Activated effector memory CD4-positive, alpha-beta T cell treated with anti-CD3 and anti-CD28 coated beads, Interleukin-2, amount 50 U/mL, for 16 hours (primary cell): ENCODE measurements at places on chromosomes 2 and 18.

DNA sequence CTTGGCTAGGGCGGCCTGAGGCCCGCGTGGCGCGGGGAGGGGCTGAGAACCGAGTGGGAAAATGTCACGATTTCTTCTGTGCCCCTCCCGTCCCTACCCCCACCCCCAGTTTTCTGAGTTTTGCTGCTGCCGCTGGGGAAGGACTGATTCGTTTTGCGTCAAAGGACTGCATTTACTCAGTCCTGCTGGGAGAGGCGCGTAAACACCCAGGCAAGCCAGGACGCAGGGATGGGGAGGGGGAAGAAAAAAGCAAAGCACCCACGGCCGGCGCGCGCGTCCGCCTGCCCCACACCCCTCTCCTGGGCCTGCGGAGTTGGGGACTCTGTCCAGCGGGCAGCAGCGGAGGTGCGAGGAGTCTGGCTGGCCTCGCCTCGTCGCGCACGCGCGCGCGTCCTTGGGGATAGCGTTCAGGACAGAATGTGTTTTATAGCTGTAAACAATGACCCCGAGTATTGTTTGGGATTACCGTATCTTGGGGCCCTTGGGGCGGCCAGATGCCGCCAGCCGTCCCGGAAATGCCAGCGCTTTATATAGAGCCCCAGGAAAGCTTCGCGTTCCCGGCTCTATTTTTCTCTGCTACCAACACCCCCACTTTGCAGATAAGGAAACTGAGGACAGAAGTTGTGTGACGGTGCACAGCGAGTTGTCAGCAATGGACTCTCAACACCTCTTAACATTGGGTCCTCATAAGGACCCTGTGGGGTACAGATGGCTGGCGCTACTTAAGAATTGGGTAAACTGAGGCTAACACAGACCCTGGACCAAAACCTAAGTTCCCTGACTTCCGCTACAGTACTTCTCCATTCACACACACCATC, 1.7 kb upstream of the FOSL2 start:
- DNase-seq: no peak

DNA sequence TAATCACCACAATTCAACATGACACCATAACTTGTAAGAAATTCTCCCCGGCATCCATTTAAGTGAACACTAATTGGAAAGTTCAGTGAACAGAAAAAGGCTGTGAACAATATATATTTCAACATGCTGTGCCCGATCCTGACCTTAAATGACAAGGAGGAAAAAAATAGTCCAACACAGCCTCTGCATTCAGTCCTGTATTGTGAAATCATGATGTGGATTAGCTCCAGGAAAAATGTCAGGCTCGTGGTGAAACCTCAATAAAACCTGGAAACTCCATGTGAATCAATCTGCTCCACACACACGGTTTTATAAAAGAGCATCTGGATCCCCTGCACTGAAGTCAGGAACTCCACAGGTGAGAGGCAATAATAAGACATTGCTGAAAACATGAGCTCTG, 145.4 kb upstream of the SPOPL start:
- DNase-seq: no peak

DNA sequence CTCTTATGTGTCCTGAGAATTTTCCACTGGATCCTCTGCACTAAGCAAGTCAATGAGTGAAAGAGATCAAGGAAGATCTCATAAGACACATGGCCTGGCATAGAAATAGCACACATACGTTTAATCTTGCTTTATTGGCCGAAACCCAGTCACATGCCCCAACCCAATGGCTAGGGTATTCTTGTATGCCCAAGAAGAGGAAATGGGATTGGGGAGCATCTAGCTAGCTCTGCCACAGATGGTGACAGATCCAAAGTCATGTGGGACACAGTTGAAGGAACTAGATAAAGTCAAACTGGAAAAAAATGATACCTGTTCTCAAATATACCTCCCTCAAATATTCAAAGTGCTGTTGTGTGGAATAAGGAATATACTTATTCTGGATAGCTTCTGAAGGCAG, 74.7 kb downstream of the CD28 start:
- no peak for DNase-seq

DNA sequence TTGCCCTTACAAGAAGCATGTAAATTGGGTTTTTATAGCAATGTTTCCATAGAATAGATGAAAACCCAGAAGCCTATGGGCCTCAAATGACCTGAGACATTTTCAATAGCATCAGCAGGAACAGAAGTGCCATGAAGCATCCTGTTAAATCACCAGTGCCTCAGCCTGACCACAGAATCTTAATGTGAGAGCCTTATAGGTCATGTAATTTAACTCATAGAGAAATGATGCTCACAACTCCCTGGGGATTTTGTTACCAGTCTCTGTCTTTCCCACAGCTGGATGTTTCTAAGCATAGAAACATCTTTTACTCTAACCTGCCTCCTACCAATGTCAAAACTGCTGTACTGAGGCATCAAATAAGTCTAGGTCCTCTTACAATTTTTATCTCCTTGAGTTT, 295.8 kb upstream of the ACVR2A start:
- no peak for DNase-seq

DNA sequence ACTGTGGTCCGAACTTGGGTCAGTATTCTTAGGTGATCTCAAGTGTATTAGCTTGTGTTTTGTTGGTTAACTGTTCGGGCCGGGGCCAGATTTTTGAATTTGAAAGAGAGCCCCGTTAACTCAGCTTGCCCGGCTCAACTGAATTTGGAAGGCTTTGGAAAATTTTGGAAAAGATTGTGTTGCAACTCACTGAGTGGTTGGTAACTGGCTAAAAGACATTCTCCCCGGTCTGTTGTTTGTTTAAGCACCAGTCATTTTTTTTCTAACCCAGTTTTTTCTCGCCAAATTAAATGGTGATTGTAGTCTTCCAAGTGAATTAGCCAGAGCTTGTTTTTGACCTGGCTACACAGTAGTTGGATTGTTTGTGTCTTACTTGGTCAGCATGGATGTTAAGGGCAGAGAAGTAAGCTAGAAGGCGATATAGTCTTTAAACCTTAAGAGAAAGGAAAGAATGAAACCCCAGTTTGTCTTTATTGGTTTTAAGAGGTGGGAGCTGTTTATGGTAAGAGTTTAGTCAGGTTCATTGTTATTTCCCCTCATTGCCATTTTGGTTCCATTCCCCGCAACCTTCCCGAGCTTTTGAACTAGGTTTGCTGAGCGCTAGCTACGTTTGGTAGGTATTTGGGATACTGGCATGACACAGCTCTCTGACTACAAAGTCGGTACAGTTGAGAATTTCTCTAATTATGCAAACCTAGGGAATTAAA, 2.4 kb downstream of the MAP4K4 start:
- DNase-seq: no peak

GRCh38 chr2:45849491-45850283, 198.2 kb downstream of the PRKCE start:
- no peak for DNase-seq

- no peak for DNase-seq
These were observed 467.7 kb downstream of the EPHA4 start for GRCh38 chr2:221104361-221104811.

DNA sequence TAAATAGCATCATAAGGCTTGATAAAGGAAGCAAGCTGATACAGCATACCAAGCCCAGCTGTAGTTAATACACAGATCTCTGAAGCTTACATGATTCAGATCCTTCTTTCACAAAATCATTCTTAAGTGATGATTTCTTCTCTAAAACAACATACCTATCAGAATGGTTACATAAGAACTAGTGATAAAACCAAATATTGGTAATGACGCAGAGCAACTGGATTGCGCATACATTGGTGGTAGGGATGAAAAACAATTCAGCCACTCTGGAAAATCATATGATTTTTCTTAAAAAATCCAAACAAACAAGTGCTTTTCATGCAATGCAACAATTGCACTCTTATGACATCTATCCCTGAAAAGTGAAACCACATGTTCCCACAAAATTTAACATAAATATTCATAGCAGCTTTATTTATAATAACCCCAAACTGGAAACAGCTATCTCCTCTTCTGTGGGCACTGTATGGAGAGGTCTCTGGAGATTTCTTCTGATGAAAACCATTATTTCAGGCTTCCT, 153.6 kb upstream of the DSEL start:
- DNase-seq: no peak

GRCh38 chr18:67608615-67609273, 92.2 kb upstream of the DSEL start:
- no peak for DNase-seq

GRCh38 chr18:43663159-43663558, 385.9 kb upstream of the SYT4 start:
- DNase-seq: no peak

- DNase-seq: no peak
These were observed 8.9 kb downstream of the BIN1 start for GRCh38 chr2:127097841-127098651.

- no peak for DNase-seq
These were observed 11.7 kb upstream of the ELAC1 start for GRCh38 chr18:50956116-50956515.

DNA sequence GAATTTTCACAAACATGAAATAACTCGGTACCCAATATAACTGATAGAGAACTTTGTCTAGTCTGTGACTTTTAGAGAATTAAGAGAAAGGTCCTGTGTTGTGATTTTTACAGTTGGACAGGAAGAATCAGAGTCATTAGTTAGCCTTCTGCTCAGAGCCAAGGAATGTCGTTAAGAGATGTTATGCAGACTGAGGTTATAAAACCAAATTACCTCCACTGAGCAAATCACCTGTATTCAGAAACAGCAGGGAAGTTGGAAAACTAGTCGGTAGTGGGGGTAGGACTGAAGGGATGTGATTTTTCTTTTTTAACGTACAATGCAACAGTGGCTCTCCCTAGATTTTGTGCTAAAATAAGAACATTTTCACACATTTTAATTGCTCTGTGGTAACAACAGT, 18.5 kb downstream of the TANK start:
- no peak for DNase-seq
